Left lobe of liver (tissue), 2 donors: ENCODE measurements at places on chromosomes 4 and X. TPM values are rescaled to one million over a fixed set of nuclear protein-coding genes. Genes with fewer than 3 reads are reported as not detected.

DNA sequence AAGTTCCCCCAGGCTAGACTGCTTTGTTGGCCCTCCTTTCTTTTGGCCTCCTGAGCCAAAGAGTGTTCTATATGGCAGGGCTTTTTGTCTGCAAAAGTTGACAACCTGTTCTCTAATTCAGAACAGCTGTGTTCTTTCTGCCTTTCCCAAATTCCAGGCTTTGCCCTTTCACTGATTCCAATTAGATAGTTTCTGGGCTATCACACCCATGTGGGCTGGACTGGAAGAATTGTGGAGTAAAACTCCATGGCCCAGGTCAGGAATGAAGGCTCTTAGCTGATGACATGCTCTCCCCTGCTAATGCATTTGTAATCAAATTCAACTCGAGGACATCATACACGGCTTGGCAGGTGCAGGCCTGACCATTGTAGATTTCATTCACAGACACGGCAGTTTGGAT is 19.4 kb downstream of the BMP3 start:
- DNase-seq = no peak

DNA sequence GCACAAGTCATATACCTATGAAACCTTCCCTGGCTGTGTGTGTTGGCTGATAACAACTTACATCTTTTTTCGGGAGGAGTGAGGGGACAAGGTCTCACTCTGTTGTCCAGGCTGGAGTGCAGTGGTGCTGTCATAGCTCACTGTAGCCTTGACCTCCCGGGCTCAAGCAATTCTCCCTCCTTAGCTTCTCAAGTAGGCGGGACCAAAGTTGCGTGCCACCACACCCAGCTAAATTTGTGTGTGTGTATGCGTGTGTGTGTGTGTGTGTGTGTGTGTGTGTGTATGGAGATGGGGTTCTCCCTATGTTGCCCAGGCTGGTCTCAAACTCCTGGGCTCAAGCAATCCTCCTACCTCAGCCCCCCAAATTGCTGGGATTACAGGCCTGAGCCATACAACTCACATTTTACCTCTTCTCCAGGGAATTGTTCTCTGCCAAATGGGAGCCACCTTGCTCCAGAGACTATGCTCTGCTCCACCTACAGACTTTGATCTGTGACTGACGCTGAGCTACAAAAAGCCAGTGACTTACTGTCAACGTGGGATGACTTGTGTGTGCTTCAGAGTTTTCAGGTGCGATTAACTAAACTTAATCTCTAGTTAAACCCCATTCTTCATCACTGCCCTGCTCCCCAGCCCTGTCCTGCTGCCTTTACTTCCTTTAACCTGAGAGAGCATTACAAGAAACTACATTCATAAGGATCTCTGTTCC is 2.0 kb upstream of the BEX4 start:
- no peak for DNase-seq

DNA sequence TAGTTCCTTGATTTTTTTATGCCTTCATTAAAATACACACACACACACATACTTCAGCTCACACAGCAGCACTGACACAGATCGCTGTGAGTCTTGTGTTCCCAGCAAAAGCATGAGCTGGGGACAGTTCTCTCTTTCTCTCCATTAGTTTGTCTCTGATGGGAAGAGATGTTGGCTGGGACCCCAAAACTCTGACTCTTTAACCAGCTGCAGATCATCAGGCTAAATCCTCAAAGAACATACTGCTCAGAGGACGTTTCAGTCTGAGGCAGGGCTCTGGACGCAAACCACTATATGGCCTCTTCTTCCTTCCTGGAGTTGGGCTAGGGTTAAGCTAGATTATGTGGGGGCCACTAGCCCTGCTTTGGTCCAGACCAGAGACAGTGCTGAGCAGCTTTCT is 109.6 kb downstream of the NHSL2 start:
- DNase-seq = no peak

GRCh38 chr4:126051689-126052424 is 737.1 kb downstream of the FAT4 start:
- no peak for DNase-seq

DNA sequence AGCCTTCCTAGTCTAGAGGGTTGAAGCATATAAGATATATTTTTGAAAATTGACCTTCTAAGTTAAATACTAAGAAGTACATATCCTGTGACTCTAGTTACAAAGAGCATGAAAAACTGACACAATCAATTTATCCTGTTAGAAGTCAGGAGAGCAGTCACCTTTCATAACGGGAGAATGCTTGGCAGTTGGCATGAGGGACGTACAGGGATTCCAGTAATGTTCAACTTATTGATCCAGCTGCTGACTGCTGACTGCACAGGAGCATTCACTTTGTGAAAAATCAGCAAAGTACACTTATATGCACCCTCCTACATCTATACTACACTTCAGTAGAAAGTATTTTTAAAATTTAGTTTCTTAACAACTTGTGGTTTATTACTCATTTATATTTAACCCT is 4.2 kb downstream of the ADAMTS3 start:
- DNase-seq = no peak

- no peak for DNase-seq
These were observed 734.1 kb downstream of the ADGRL3 start for GRCh38 chr4:61934198-61934597.

- no peak for DNase-seq
These were observed 87.9 kb downstream of the STK32B start for GRCh38 chr4:5139141-5139540.

ARR3 gene
- total RNA-seq = not detected

EREG gene
- 0.18 TPM for total RNA-seq

- DNase-seq = no peak
These were observed 151.3 kb upstream of the TTC29 start for GRCh38 chr4:147096667-147097604.

DNA sequence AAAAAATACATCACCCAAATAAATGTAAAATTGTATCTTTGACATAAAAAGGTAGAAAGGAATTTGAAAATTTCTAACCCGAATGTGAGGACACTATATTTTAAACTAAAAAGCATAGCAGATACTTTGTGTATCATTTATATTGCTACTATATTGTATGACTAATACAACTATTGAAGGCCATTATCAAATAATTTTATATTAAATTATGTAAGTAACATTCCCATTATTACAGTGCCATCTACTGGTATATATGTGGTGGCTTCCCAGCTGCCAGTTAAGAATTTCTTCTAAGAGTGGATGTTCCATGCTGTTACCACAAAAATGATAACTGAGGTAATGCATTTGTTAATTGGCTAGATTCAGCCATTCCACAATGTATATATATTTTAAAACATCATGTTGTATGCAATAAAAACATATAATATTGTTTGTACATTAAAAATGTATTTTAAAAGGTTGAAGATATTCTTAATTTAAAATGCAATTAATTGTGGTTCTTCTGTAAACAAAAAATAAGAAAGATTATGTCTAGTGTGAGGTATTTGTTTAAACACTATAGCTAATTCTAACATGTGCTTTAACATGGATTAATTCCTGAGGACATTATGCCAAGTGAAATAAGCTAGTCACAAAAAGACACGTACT is 65.3 kb downstream of the EGF start:
- DNase-seq = no peak

SOX3 gene
- not detected for total RNA-seq

CORIN gene
- total RNA-seq = 0.20 TPM

DNA sequence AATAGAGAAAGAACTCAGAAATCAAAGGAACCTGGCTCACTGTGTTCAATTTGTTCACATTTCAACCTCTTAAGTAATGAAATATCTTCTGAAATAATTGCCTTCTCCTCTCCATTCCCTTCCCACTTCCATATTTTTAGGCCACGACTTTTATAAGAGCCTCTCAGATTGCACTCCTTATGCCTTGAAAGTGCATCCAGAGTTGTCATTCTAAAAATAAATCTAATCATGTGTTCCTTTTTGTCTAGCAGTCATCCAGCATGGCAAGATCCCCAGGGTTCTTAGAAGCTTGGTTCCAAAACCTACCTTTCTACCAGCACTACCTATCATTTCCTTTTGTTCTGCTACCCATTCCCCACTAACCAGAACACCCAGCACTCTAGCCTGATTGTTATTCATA is 42.4 kb upstream of the RPA4 start:
- DNase-seq = no peak

GRCh38 chr4:13036841-13037240 is 447.3 kb downstream of the RAB28 start:
- DNase-seq = no peak

PAGE4 gene
- not detected for total RNA-seq

DKK2 gene
- total RNA-seq = not detected

DNA sequence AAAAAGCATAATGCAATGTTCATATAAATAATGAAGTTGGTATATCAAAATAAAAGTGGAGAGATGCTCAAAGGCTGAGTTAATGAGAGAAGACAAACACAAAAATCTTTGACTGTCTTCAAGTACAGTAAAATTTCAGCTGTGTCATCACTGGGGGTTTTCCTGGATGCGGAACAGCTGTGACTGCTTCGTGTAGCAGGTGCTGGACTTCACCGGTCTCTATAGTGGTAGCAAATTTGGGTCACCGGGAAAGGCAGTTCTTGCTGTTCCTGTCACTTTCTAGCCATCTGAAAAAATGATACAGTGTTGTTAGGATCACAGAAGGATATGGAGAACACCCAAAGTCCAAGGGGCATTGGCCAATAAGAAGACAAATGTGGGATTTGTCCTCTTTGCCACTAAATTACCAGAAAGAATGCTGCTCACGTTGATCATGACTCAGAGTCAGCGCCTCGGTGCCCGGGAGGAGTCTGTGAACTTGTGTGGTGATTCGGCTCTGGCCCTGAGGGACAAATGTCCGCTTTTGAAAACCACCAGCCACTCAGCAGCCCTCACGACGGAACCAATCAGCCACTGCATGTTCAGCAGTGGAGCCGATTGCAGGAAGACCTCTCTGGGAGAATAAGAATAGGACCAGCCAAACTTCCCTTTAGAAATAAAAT is 230.1 kb upstream of the FAT1 start:
- DNase-seq = no peak

CENPI gene
- total RNA-seq = 0.40 TPM

RPS6KA6 gene
- total RNA-seq = 0.58 TPM

GRCh38 chr4:152200511-152201333 is 335.2 kb downstream of the FBXW7 start:
- no peak for DNase-seq

DMP1 gene
- total RNA-seq = not detected

GRCh38 chr4:8359193-8359592 is 81.3 kb downstream of the ACOX3 start:
- no peak for DNase-seq

- no peak for DNase-seq
These were observed 69.7 kb downstream of the MCUB start for GRCh38 chr4:109629775-109630174.

STK32B gene
- 0.25 TPM for total RNA-seq

GABRB1 gene
- not detected for total RNA-seq

RIBC1 gene
- 0.38 TPM for total RNA-seq

NAT8L gene
- 0.05 TPM for total RNA-seq

DNA sequence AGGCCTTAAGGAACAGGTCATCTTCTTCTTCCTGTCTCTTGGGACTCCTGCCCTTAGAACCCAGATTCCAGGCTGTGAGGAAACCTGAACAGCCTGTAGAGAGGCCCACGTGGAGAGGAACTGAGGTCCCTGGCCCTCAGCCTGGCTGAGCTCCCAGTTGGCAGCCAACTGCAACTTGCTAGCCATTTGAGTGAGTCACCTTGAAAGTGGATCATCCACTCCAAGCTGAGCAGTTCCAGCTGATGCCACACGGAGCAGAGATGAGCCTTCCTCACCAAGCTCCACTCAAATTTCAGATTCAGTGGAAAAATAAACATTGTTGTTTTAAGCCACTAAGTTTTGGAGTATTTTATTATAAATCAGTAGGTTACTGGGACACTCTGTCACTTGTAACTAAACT is 392.5 kb downstream of the BCOR start:
- peak; percentile 86 for DNase-seq

DNA sequence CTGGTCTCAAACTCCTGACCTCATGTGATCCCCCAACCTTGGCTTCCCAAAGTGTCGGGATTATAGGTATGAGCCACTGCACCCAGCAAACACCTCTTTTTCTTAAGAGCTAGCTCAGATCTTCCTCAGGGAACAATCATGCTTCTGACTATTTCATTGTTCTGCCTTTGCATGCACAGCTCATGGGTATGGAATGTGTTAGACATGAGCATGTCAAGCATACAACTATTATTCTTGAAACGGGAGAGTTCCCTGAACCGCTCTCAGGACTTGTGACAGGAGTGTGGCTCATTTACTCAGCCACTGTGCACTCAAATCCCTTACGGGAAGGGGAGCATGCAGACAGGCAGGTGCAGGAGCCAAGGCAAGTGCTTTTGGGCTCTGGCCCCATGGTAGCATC is 231.7 kb upstream of the TAPT1 start:
- no peak for DNase-seq

GRCh38 chrX:71533516-71533850 is 579 bp downstream of the OGT start:
- DNase-seq = peak; percentile 38

GRCh38 chrX:138858951-138859350 is 147.4 kb upstream of the FGF13 start:
- DNase-seq = no peak

PDZD4 gene
- total RNA-seq = 0.91 TPM

STPG2 gene
- 0.38 TPM for total RNA-seq

- no peak for DNase-seq
These were observed 26.5 kb upstream of the FUNDC1 start for GRCh38 chrX:44569122-44569521.
